ELF-1 (cell line): ENCODE measurements at places on chromosomes 5 and 9.

DNA sequence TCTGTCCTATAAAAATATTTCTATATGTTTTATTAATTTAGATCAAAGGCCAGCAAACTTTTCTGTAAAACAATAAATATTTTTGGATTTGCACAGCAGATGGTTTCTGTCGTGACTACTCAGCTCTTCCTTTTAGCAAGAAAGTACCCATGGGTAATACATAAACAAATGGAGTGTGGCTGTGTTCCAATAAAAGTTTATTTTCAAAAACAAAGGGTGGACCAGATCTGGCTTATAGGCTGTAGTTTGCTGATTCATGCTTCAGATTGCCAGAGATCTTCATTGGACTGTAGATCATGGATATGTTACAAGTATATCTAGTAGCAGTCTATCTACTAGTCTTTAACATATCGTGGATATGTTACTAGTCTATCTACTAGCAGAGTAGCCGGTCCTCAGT, 590.5 kb downstream of the CSNK1G3 start:
- no peak for DNase-seq

GRCh38 chr5:67267512-67268216, 71.1 kb upstream of the CD180 start:
- peak; percentile 51 for DNase-seq

DNA sequence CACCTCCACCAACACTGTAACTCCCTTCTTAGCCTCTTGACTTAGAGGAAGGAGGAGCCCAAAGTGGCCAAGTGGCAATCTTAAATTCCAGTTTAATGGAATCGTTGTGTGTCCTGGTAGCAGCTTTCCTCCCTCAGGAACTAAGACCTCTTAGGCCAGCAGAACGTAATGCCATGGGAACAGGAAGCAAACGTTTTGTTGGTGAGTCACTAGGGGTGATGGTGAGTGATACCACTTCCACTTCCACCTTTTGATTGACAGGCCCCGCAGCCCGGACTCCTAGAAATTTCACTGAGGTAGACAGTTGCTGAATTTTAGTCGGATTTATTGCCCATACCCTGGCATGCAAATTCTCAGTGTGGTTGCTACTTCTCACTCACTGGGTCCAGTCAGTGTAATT, 94.2 kb upstream of the FBN2 start:
- peak; percentile 2 for DNase-seq

- no peak for DNase-seq
Measured at GRCh38 chr5:133867341-133867740, 101.1 kb downstream of the C5orf15 start.

DNA sequence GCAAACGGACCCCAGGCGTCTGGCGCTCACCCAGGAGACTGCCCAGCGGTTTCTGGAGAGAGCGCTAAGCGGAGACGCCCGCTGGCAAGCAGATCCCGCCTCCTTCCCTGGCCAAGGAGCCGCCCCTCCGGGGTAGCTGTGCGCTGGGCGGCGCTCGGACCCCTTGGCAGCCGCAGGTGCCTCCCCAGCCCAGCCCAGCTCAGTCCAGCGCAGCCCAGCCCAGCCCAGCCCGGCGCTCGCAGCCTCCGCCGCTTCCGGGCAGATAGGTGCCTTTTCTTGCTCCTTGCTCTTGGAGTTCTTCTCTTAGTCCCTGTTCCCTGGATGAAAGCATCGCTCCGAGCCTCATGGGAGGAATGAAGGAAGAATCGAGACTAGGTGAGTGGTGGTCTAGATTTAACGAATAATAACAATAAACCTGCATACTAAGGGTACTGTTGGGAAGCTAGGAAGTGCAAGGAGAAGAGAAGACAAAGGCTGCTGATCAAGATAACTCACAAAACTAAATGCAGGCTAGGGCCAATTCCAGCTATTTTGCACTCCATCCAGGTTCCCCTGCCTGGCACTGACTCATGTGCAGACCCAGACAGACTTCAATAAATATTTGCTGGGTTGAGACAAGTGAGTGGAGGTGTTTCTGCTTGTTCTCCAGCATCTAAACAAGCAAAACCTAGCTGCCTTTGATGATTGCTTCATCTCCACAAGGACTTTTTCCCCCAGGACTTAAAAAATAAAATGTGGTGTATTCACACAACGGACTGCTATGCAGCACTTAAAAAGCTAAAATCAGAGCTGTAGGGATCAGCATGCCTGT, at the start of gene STK32A:
TSS of gene STK32A (plus strand) at position 202 of the 811 bp plus-strand sequence. CDS start 4,609 bp downstream, outside the sequence.
- DNase-seq: peak; percentile 92

DNA sequence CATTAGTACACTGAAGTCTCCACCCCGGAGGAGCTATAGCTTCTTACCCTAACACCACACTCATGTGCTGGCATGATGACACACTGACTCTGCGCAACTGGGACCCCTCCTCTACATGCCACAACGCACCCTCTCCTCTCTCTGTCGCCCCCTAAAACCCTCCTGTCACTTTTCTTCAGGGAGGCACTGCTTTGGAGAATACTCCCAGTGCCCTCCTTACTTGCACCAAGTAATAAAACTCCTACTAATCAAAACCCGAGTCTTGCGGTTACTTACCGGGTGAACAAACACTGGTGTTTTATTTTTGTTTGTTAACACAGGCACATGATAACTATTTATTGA, 12.6 kb upstream of the STXBP1 start:
- no peak for DNase-seq

DNA sequence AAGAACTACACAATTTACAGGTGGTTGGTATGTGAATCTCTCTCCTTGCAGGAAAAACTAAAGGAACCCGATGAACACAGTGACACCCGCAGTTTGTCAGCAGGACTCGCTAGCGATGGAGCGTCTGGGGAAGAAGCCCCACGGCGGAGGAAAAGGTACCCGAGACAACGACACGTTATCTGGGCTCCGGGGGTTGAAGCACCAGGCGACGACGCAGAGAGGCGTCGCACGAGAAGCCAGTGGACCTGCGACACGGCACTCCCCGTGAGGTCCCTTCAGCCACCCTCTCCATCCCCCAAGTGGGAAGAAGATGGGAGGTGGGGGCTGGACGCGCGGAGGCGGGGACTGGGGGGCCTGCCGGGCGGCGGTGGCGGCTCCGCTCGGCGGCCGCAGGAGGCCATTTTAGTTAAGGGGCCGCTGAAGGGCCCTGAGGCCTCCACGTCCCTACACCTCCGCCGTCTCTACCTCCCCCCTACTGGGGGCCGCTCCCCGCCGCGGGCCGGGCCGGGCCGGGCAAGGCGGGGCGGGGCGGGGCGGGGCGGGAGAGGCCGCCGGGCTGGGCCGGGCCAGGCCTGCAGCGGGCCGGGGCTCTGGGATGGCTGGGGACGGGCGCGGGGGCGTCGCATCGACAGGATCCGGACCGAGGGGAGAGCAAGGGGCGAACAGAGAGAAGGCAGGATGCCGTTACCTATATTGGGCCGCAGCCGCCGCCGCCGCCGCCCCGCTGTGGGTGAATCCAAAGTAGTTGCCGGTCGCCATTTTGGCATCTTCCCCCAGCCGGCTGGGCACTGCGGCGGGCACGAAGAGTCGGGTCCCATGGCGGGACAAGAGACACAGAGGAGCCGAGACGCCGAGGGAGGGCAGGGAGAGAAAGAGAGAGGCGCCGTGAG, 754 bp downstream of the ZFR start:
- DNase-seq: peak; percentile 56

DNA sequence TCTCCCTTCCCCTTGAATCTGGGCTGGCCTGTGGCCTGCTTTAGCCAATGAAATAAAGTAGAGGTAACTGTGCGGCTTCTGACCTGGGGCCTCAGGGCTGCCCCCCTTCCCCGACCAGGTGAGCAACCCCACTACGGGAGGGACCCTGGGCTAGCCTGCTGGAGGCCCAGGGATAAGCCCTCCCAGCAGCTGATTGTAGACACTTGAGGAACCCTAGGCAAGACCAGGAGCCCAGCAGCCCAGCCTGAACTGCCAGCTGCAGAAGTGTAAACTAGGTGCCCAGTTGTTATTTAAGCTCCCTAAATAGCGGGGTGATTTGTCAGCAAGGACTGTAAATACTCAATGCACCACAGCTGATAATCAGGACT, 41.3 kb downstream of the RAPGEF1 start:
- DNase-seq: no peak

- no peak for DNase-seq
Measured at GRCh38 chr5:172389578-172390112, 64.7 kb downstream of the SH3PXD2B start.

GRCh38 chr5:179806250-179807048, at the start of gene MGAT4B:
TSS of gene MGAT4B (minus strand) at chr5:179806866. CDS start at chr5:179806583, 283 bp downstream.
- peak; percentile 58 for DNase-seq

- no peak for DNase-seq
Measured at GRCh38 chr9:93207326-93207814, 23.4 kb downstream of the WNK2 start.

GRCh38 chr5:158590746-158591300, 508.9 kb downstream of the EBF1 start:
- DNase-seq: peak; percentile 12

DNA sequence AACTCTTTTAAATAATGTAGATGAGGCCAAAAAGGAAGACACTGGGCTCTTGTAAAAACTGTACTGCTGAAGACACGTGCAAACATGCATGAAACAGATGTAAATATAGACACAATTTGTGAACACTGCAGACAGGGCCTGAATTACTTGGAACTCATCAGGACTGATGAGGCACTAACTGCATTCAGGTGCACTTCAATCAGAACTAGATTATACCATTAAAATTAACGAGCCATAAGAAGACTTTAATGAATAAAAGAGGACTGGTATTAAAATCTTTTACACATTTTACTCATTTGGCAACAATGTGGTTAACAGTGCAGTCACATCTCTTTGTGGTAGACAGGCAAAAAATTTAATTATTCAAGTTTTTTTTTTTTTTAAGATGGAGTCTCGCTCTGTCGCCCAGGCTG, 13.4 kb upstream of the ZCCHC9 start:
- DNase-seq: no peak

DNA sequence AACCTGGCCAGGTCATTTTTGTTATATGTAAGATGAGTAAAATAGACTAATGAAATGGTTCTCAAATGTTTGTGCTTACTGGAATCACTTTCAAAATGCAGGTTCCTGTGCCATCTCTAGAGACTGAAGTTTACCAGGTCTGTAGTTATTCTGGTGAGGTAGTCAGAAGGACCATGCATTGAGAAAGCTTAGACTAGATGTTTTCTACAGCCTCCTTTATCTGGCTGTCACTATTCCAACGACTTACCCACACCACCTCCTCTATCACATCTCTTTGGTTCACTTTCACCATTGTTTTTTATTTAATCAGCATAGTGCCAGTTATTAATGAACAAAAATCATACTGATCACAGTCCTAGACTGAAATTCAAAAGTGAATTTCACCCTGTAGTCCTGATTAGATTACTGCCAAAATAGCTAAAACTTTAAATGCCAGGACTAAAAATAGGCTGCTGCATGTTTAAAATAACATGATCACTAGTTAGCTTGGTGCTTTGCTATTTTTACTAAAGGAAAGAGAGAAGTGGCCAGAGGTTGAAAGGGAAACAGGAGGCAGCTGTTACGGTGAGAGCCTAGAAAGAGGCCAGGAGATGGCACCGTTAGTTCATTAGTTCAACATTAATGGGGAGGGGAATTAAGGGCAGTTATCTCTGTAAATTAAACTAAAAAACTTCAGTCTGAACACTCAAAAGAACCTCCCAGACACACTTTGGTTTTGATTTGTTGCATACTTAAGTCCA, 13.9 kb upstream of the FNIP1 start:
- peak; percentile 9 for DNase-seq

- no peak for DNase-seq
Measured at GRCh38 chr5:141789330-141789729, 88.9 kb downstream of the PCDH1 start.

DNA sequence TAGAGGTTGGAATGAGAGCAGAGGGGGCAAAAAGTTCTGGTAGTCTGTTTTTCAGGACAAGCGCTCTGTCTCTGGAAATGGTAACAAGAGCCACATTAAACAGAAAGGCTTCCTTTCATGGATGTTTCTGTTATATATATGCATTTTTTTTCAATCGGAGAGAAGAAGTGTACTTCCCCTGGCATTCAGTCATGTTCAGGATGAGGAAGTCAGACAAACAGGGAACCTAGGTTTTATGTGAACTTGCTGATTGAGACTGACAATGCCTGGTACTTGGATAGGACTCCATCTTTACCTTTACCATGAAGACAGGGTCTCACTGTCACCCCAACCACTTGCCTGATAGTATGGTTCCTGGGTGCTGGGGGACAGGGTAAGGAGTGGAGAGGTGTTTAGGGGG, 30.1 kb upstream of the ZBED3 start:
- no peak for DNase-seq

DNA sequence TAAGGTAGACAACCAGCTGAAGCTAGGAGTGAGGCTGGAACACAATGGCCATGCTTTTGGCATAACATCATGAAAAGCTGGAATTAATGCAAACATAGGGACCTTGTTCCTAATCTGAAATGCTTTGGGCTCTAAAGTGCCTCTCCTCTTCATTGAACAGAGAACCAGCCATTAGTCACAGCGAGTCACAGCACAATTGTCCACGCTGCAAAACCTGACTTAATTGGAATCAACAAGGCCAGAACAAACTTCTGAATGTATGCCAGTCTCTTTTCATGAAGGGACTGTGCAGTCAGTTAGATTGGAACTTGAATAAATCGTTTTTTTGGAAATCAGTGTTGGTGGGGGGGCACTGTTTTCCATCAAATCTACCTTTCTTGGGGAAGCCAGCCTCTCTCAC, 96.5 kb downstream of the JAKMIP2 start:
- no peak for DNase-seq

- DNase-seq: no peak
Measured at GRCh38 chr5:165460911-165461310, 1955.5 kb downstream of the MAT2B start.

GRCh38 chr9:89631384-89631783, 26.6 kb downstream of the GADD45G start:
- DNase-seq: no peak

DNA sequence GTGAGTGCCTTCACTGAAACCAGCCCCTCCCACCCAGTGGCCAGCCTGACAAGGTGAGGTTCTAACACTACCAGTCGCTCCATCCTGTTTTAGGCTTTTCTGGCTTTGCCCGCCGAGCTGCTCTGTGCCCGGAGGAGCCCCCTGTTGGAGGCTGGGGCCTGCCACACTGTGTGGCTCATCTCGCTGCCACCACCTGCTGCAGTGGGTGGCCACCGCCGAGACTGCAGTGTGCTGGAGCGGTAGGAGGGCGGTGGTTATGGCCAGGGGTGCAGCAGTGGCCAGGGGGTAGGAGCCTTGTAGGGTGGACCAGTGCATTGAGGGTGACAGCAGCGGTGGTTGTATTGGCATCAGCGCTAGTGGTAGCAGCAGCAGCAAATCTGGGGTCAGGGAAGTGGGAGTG, 74.7 kb upstream of the PCAT7 start:
- no peak for DNase-seq

DNA sequence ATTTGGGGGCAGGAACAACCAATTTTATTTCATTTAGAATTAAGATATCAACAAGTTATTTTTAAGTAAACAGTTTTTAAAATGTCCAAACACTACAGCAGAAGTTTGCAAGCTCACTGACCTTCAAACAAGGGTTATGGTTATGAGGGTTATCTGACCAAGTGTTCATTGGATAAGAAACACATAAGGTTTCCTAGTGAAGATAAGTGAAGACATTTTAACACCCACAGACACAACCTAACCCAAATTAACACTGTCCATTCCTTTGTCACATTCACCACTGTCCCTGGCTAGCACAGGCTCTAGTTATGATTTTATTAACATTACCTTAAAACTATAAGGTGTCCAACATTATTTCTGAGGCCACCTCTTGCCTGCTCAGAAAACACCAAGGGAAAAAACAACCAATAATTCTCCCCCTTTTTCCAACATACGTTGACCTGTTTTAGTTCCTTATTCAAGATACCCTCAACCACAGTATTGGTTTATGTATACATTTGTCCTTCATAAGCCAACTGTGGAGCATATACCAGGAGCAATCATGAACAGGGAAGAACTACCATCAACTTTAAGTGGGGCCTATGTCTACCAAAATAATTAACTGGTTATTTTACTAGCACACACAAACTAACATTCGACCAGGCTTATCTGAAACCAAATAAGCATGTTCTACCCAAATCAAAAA, 4.0 kb downstream of the ETF1 start:
- no peak for DNase-seq
